T-helper 2 cell (primary cell): ENCODE measurements at places on chromosomes 3 and 15.

DNA sequence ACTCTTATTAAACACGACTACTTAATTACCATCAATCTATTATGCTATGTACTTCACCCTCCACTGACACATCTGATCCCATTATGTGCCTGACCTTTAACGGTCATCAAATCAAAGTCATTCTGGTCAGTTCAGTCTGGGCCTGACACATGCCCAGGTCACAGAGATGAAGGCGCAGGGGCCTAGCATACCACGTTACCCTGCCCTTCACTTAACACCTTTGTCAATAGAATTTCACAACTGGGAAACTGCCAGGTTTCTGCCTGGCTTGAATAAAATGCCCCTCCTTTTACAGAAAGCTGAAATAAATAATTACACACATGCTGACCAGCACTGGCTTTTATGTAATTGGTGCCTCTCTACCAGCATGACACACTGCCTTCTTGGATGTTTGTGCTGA, 39.5 kb downstream of the MECOM start:
- no peak for DNase-seq

GRCh38 chr3:25493786-25494185, 65.7 kb downstream of the RARB start:
- DNase-seq, result no peak

DNA sequence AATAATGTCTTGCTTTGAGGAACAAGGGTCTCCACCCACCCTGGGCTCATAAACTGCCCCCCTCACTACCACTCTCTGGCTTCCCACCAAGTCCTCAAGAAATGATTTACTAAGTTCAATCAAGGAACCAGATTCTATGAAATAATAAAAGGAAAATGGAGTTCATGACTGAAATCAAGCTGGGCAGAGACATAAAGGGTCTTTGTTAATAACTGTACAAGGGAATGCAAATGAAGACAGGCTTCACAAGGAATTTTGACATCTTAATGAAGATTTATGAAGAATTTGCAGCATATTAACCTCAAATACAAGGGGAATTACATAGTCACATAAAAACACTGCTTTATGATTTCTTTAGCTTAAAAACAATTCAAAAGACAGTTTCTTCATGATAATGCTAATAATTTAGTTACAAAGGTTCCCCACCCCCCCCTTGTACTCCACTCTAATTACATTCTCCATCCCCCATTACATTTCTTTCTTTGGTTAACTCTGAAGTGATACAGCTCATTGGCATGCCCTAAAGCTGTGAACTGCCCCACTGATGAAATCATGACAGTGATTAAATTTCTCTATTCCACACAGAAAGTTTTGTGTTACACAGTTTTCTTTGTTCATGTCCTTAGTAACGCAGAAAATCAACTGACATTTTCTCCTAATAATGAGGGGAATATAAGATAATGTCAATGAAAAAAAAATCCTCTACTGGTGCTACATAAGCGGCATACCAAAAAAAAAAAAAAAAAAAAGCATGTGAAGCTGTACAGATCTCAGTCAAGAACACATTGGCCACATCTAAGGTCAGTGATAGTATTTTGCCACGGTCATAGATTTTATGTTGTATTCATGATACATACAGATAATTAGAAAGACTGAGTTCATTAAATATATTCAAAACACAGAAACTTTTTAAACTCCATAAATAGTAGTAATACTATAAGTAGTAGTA, 54.4 kb downstream of the WWTR1 start:
- DNase-seq, result no peak

DNA sequence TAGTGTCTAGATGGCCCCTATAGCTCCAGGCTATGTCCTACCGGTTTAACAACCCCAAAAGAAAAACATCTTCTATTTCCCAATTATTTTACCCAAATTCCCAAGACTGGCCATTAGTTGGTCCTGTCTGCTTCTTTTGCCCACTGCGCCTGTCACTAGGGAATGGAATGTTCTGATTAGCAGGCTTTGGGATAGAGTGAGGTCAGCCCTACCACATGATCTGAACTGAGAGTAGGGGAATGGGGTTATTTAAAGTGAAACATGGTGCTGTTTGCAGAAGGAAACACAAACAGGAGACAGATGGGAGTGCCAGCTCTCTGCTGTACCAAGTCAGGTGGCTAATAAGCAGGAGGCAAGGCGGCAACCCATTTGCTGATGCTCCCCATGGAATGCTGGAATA, 635.6 kb upstream of the CFAP20DC start:
- no peak for DNase-seq

DNA sequence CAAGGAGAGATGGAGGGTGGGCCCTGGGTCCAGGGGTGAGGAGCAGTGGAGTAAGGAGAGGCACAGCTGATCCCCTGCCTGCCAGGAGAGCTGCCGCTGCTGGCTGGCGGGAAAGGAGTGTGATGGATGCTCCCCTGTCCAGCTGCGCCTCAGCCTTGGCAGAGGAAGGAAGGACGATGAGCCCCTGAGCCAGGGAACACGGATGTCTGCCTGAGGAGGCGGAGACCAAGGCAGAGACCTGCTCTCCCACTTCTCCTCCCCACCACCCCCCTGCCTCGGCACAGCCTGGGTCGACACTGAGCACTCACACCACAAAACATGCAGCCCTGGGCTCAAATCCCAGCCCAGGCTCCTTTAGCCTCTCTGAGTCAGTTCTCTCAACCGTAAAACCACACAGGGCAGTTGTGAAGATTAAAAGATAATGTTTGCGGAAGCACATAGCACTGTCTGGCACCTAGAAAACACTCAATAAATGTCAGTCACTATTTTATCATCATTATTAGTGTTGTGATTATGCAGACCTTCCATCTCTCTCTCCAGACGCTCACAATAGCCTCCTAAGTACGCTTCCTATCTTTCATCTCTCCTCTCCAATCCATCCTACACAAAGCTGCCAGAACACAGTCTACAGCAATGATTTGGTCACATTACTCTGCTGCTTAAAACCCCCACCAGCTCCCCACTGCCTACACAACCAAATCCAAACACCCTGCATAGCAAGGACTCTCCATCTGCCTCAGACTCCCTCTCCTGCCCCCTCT, 52.2 kb downstream of the SEMA5B start:
- peak; percentile 75 for DNase-seq

DNA sequence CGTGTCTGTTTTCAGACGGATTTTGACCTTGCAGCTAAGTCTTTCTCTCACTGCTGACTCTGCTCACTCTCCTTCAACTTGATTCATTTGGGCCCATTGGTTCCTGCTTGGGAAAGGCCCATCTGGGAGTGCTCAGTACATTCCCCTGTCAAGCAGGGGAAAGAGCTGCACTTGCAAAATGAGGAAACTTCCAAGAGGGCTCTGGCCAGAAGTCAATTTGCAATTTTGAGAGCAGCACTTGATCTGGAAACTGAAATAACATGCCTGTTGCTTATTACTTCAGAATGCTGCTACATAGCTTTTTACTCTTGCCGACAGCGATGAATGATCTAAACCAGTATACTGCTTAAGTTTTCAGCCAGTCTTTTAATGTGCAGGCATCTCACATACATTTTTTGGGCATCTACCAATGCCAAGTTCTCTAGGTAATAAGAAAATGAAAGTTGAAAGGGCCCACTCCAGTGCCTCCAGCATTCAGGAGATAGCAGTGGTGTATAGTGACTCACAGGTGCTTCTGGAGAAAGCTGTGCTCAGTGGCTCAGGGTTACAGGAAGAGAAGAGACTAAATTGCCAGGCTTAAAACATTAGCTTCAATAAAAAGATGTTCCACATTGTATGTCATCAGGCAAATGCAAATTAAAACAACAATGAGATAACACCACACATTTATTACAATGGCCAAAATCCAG, 70.1 kb upstream of the RORA start:
- no peak for DNase-seq

GRCh38 chr3:48299746-48300712, 33.4 kb downstream of the SPINK8 start:
- DNase-seq, result peak; percentile 74

DNA sequence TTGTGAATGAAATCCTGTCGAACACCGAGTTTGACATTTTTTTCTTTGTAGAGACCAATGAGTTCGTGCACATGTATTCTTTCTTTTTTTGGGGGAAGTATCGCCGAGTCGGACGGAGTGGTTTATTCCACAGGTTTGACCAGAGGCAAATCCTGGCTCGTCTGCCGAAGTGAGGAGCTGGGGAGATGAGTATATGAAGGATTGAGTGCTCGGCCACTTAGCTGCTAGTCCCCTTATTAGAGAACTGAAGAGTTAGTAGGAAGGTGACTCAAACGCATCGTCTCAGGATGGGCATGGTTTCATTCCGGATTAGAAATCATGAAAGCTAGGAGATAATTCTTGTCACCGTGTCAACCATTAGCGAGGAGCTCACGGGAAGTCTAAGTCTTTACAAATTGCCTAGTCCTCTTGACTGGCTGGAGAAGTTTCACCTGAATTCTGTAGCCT, 154.7 kb upstream of the GOLIM4 start:
- no peak for DNase-seq

DNA sequence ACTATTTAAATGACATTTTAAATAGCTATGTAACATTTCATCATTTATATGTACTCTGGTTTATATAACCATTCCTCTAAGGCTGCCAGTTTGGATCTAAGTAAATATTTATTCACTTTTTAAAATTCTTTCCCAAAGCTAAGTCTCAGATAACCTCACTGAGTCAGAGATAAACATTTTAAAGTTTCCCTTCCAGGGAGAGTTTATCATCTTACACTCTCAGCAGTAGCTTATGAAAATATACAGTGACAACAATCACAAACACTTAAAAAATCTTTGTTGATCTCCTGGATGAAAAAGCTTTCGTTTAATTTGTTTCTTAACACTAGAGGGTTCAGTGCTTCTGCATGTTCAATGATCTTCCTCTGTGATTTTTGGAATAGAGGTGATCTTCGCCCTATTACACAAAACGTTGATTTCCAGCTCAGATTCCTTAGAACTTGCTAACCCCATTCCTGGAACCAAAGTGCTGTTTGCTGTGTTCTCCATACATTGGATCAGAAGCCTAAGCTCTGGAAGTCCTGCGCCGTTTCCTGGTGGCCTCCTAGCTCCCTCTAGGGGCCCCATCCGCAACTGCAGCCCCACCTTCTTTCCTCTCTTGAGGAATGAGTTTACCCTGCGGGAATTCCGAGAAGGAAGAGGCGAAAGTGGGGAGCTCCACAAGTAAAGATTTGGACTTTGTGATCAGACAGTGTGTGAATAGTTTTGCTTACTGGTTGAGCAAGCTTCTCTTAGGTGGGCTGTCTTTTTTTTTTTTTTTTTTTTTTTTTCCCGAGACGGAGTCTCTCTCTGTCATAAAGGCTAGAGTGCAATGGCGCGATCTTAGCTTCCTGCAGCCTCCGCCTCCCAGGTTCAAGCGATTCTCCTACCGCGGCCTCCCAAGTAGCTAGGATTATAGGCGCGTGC, 29.3 kb upstream of the SACM1L start:
- peak; percentile 18 for DNase-seq
